ENCODE measurements at places on chromosomes 6 and 20.

- DNase-seq: no peak
These were observed 4.7 kb upstream of the ADGRG6 start for GRCh38 chr6:142296975-142297604.

DNA sequence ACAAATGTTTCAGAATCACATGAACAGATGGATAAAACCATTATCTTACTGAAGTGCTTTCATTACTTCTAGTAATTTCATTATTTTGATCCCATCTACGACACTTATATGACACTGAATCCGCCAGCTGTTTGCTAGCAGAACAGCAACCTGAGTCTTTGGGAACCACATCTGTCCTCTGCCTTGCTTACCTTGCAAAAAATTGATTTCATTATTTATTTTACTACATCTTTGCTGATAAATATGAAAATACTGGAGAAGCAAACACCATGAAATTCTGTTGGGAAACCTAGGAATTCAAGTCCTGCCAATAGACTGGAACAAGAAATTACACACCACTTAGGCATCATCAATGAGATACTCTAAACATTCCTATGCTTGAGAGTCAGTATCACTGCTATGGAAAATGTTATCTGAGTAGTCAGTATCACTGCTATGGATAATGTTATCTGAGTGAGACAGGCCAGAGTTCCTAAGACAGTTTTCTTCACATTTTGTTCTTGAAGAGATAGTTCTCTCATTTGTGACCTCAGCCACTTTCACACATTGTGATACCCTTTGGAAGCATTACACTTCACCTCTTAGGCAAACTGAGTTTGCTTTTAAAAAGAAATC is 91.9 kb downstream of the PDE10A start:
- no peak for DNase-seq

- DNase-seq: no peak
These were observed 145.1 kb downstream of the QKI start for GRCh38 chr6:163559661-163560060.

DNA sequence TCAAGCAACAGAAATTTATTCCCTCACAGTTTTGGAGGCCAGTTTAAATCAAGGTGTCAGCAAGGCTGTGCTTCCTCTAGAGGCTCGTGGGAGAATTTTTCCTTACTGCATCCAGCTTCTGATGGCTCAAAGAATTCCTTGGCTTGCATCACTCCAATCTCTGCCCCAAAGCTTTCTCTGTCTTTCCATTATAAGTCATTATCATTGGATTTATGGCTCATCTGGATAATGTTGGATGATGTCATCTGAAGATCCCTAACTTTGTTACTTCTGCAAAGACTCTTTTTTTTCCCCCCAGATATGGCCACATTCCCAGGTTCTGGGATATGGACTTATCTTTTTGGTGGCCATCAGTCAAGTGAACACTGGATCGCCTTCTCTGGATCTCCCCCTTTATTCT is 146.3 kb upstream of the B3GAT2 start:
- no peak for DNase-seq

- no peak for DNase-seq
These were observed 112.5 kb downstream of the WDR27 start for GRCh38 chr6:169589293-169589692.

- DNase-seq: no peak
These were observed 11.9 kb downstream of the SULF2 start for GRCh38 chr20:47773371-47773786.

- no peak for DNase-seq
These were observed 48.9 kb downstream of the KLHL31 start for GRCh38 chr6:53616450-53617357.

- no peak for DNase-seq
These were observed 21.6 kb upstream of the TMEM217 start for GRCh38 chr6:37279366-37280134.

Measured in AG04449 (cell line).